ENCODE measurements at places on chromosomes 5 and 9. TPM values are rescaled to one million over a fixed set of nuclear protein-coding genes. Genes with fewer than 3 reads are reported as not detected.
A peak's percentile ranks its signal among the peaks of the same experiment; 100 is the strongest.

DNA sequence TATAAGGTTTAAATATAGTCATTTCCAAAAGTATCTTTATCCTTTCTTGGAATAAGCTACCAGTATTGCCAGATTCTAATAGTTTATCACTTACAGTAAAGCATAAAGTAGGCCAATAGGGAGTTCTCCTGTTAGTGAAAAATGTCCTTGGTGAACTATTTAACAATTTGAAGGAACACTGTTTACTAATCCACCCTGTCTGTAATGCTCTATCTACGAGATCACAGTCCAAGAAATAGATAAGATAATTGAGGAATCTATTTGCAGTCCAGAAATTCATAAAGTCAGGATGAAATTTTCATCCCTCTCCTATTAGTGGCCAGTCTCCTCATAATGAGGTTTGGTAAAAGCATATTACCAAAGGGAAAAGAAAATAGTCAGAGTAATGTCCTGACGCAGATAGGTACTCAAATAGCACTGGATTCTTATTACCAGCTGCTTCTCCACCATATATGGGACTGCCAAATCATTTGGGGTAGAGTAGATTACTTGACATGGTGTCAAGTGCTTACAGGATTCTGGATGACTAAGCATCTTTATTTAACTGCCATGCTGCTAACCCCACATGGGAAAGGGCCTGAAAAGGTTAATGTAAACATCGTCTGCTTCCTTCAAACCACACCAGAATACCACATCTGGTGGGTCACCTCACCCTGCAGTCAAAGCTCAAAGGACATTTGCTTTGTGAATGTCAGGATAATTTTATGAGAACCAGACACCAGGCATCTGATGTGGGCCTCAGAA, 808.1 kb downstream of the EFNA5 start:
- no peak for DNase-seq

GRCh38 chr9:4740638-4741364, at the start of gene AK3:
Gene AK3, minus strand, starts transcription at chr9:4741202. Its CDS starts 115 bp downstream, at chr9:4741087.
- peak; percentile 96 for DNase-seq

DNA sequence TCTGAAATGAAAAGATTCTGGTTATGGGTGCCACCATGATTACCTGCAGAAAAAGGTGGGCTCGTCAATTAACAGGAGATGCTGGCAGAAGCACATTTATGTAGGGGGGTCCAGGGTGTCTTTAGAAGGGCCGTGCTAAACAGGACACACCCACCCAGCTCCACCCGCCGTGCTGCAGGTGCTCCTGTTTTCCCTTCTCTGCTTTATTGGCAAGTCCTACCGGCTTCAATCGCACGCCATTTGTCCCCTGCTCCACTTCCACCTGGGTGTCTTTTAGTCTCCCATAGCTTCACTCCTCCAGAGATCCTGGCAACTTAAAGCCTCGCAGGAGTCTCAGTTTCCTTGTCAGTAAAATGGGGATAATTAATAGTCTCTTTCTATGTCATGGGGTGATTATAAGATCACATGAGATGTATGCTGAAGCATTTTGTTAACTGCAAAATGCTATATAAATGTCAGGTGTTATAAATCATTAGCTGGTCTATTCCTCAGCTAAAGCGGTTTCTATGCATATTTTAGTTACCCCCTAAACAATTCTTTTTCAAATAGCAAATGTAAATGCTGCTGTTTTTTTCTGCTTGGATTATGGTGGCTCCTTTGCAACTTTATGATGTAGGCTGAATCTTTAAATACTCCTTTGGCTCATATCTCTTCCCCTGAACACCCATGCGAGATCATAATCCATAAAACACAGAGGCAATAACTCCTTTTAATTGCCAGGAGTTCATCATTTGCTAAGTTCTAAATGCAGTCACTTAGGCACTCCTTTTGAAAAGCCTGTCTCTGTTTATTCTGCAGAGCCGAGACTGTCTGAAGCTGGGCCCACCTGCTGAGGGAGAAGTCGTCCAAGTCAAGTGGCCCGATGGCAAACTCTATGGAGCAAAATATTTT, 406.9 kb downstream of the KDM4C start:
- no peak for DNase-seq

DNA sequence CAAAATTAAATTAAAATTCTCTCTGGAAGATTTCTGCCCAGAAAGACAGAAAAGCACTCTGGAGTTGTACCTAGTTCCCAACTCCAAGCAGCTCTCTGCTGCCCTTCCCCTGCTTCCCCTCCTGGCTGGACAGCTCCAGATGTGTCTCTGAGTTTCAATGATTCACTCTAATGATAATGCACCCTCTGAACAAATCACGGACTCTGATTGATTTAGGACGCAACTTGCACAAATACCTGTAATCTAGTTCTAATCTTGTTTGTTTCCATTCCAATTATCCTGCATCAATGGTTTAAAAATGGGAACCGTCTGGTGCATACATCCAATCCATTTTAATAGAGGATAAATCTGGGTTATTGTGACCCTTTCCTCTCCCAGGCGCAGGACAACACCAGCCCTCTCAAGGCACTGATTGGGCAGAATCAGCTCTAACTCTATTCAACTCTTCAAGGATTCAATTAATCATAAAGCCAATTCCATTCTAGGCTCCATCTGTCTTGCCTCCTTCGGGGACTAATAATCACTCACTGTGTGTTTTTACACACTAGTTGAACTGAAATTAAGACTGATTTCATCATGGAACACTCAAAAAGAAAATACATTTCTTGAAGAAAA, 111.2 kb upstream of the LRRTM2 start:
- DNase-seq = no peak

- DNase-seq = no peak
Measured at GRCh38 chr5:178360926-178361235, 128.3 kb upstream of the PHYKPL start.

DNA sequence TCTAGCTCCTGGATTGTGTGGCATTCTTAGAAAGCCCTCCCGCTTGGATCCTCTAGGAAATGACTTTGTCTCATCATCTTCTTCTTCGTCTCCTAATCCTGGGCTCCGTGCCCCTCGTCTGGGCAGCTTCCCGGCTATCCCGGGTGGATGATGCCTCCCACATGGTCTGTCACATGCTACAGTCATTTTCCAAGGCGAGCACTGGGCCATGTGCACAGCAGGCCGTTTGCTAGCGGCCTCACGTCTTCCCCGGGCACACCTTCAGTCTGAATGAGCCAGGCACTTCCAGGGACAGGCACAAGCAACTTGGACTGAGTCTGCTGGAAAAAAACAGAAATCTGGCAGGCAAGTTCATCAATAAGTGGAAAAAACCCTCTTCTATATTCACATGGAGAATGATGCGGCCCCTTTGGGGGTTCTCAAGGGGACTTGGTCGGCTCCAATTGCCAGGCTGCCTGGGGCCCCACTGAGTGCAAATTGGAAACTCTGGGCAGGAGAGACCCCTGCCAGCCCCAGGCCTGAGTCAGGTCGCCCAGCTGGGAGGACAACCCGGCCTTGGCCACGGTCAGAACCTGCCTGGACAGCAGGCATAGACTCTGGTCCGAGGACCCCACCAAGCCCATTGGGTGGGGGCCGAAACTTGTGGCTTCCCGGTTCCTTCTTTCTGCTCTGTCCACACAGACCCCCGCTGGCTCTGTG, 11.1 kb upstream of the WNK2 start:
- DNase-seq = no peak

DNA sequence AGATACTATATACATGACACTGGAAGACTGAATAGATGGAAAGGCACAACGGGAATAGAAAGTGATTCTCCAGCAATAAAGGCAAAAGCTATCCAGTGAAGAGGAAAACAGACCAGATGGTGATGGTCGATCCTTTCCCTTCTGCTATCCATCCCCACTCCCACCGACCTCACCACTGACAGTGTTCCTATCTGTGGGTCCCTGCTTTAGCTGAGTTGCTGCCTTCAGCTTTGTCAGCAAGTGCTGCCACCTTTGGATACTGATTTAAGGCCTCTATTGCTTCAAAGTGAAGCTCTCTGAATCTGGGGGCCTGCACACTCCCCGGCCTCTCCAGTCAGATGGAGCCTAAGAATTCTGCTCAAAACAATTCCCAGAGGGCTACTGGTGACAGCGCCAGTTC, 32.3 kb downstream of the EPB41L4A start:
- no peak for DNase-seq

DNA sequence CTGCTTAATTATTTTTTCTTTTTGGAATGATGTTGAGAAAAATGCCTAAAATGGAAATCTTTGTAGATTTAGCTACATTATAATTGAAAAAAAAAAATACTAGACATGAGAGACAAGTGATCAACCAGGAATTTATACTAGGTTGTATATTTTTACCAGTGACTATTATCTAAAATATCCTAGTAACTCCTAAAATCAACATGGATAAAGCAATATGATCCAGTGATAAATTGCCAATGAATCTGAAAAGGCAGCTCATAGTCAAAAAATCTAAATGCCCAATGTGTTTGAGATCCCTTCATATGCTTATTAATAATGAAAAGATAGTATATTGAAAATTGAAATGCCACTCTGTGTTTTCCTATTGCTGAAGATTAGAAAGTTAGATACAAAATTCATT, 778.2 kb downstream of the MTRR start:
- DNase-seq = no peak

- DNase-seq = no peak
Measured at GRCh38 chr9:401223-401622, 186.6 kb downstream of the DOCK8 start.

DNA sequence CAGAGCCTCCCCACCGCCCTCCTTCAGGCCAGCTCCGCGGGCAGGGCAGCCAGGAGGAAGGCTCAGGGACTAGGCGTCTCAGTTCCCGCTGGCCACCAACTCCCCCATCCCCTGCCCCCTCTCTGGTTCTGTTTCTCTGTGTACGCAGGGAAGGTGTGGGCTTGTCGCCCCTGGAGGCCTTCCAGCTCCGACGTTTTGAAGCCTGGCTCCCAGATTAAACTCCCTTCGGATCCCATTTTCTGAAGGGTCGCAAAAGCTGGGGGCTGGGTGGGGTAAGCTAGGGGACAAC, 346 bp downstream of the ATOX1 start:
- DNase-seq = peak; percentile 37

DNA sequence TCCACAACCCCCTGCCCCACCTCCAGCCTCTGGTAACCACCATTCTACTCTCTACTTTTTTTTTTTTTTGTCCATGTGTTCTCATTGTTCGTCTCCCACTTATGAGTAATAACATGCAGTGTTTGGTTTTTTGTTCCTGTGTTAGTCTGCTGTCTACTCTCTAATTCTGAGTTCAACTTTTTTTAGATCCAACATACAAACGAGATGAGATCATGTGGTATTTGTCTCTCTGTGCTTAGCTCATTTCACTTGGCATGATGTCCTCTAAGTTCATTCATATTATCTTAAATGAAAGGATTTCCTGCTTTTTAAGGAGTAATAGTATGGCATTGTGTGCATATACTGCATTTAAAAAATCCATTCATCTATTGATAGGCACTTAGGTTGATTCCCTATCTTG, 130.9 kb downstream of the NMUR2 start:
- no peak for DNase-seq

- DNase-seq = no peak
Measured at GRCh38 chr9:13956107-13956506, 357.8 kb downstream of the NFIB start.

GRCh38 chr5:16889203-16889971, 46.7 kb downstream of the MYO10 start:
- DNase-seq = no peak

DNA sequence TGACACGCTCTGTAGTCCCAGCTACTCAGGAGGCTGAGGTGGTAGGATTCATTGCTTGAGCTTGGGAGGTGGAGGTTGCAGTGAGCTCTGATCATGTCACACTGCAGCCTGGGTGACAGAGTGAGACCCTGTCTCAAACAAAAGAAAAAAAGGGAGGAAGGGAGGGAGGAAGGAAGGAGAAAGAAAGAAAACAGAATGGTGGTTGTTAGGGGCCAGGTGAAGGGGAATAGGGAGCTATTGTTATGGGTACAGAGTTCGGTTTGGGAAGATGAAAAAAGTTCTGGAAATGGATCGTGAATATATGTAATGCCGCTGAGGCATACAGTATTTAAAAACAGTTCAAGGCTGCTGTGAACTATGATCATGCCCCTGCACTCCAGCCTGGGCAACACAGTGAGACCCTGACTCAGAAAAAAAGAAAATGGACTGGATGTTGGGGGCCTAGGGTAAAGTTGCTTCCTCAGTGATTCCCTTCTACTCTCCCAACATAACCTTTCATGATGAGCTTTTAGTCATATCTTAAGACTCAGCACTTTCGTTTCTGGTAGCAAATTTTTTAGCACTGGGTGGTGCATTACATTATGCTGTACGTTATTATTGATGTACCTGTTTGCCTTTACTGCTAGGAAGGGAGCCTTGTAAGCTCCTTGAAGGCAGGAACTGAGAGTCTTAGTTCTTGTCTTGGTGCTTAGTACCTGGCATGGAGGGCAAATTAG, 4.0 kb downstream of the CTNNA1 start:
- DNase-seq = no peak

GRCh38 chr5:54570916-54571315, 53.4 kb downstream of the SNX18 start:
- no peak for DNase-seq

GRCh38 chr5:140262839-140263238, 40.1 kb downstream of the PFDN1 start:
- no peak for DNase-seq

DNA sequence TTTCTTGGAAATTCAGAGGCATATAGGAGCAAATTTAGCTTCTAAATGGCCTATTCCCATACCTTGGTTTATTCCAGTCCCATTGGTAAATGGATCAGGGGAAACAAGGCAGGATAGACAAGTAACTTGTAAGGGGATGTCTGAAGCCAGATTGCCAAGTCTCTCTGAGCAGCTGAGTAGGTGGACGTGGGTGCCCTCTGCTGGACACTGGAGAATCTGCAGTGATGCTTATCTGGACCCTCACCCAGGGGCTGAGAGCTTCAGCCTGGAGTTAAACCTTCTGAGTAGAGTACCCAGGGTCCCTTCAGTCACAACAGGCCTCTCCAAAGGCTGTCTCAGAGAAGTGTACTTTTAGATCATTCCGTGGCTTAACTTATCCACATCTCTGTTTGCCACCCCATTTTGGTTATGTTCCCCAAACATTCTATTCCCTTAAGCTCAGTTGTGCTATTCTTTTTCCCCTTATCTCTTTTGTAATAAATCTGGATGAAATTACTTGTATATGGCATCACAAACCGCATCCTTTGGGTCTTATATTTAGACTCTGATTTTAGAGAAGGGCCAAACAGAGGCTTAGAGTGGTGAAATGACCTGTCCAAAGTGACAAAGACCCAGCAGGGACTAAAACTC, 218.3 kb upstream of the GLRA1 start:
- DNase-seq = peak; percentile 39

DNA sequence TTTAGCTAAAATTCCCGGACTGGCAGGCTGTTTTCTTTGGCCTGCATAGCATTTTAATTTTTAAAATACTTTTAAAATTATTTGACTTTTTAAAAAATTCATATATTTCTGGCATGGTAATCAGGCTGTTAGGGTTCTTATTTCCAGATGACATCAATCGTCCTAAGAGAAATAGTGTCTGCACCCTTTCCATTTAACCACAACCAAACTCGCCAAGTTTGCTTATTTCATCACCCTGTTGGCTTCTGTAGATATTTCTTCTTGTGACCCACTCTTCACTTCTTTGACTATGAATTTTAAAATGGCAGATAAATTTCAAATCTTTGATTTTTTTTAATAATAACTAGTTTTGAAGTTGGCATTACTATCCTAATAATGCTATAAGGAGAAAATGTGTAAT, 675.7 kb upstream of the FTMT start:
- DNase-seq = no peak

CAMLG gene
- total RNA-seq = 12.4 TPM

LECT2 gene
- total RNA-seq = not detected

LSM11 gene
- 1.0 TPM for total RNA-seq

TLE1 gene
- total RNA-seq = 24.8 TPM

DMRT2 gene
- not detected for total RNA-seq
